Right kidney (tissue), 9 donors: ENCODE measurements at places on chromosomes 5 and 9.

DNA sequence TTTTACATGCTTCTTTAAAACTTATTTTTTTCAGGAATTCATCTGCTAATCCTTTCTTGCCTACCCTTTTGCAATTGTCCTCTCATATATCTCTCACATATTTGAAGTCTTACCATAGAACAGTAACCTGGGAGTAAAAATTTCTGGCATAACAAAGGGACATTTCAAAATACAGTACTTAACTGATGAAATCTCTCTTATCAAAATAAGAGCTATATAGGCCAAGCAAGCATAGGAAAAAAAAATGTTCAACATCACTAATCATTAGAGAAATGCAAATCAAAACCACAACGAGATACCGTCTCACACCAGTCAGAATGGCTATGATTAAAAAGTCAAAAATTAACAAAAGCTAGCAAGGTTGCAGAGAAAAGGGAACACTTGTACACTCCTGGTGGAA lies 2062.7 kb upstream of the CDH6 start:
- DNase-seq = no peak

- DNase-seq = no peak
Observed at GRCh38 chr9:33277484-33277883, 12.6 kb downstream of the CHMP5 start.

- DNase-seq = no peak
Observed at GRCh38 chr5:179866241-179867078, 7.8 kb upstream of the MRNIP start.

DNA sequence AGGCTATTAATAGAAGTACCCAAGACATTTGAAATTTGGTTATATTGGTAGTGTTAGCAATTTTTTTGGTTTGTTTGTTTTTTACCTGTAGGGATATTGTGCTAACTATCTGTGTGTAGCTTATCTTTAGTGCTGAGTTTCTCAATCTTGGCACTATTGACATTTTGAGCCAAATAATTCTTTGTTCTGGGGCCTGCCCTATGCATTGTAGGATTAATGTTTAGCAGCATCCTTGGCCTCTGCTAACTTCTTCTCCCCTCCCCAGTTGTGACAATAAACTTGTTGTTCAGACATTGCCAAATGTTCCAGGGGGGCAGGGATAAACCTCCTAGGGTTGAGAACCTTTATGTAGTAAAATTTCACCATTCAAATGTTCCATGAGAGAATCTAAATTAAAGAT lies 4.0 kb downstream of the FBXO4 start:
- DNase-seq = no peak

- no peak for DNase-seq
Observed at GRCh38 chr9:97919217-97919813, 3.0 kb downstream of the TRMO start.
